ENCODE measurements at places on chromosomes 5 and 9.
A peak's percentile ranks its signal among the peaks of the same experiment; 100 is the strongest.

DNA sequence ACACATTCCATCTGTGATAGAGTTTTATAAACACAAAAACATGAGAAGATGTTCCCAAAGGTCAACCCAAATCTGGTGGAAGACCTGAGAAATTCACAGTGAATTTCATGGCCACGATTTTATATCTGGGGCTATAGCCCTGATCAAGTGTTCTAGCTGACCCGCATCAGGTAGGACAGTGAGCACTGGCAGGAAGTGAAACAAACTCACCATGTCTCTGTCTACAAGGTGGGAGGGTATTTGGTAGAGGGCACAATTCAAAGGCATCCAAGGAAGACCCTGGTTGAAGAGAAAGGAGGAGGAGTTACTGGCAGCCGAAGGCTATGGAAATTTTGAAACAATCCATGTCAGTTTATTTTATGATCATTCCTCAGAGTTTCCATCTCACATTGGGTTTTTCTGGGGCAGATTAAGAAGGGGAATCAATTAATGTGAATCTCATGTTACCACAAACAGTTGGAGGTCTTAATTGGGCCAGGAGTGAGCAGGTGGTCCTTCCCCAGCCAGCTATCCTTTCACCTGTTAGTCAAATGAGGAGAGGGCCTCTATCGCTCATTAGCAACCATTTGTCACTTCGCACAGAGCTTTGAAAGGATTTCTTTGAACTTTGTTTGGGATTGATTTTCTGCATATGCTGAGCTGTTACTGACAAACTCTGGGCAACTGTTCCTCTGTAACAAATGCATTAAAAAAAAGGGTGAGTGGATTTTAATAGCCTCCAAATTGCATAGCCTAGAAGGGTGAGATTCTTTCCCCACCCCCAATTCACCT lies 612.0 kb upstream of the CLINT1 start:
- no peak for DNase-seq

- DNase-seq = no peak
These were observed 387.1 kb downstream of the PDE4D start for GRCh38 chr5:59506285-59506877.

DNA sequence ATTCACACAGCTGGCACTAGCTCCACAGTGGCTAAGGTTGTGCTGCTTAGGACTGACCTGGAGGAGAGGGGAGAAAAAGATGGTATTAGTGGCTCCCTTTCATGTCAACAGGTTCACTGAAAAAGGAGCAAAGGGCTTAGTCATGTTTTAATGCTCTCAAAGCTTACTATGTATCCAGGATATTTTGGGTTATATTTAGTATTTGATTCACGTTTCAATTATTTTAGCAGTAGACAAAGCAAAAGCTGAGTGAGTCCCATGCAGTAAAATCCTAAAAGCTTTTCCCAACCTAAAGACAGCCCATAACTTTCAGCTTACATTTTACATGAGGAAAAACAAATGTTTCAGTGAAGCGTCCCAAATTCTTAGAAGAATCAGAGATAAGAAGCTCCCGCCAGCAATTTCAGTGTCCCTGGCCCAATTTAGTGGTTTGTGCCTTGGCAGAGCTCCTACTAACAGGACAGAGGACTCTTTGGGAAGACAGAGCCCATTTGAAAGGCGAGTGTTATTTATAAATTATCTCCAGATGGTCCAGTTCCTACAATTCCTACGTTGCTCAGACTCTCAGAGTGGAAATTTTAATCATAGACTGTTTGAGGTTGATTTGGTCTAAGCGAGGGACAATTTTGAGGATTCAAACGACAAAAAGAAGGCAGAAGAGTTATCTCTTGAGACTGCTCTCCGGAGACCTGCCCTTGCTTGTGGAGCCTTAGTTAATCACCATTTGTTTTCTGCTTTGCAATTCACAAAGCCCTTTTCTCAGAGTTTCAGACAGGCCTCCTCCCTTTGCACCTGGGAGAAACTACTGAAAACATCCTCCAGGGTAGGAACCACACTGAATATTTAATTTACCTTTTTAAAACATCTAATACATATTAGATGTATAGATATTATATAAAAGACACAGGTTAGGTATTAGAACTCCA lies 225.0 kb upstream of the ANKRD55 start:
- DNase-seq = no peak

GRCh38 chr9:97272072-97272471 lies 35.4 kb upstream of the CCDC180 start:
- DNase-seq = no peak

GRCh38 chr9:97572892-97573365 lies 60.2 kb downstream of the TSTD2 start:
- DNase-seq = no peak

GRCh38 chr9:14318361-14318760 lies 4.4 kb upstream of the NFIB start:
- DNase-seq = no peak

DNA sequence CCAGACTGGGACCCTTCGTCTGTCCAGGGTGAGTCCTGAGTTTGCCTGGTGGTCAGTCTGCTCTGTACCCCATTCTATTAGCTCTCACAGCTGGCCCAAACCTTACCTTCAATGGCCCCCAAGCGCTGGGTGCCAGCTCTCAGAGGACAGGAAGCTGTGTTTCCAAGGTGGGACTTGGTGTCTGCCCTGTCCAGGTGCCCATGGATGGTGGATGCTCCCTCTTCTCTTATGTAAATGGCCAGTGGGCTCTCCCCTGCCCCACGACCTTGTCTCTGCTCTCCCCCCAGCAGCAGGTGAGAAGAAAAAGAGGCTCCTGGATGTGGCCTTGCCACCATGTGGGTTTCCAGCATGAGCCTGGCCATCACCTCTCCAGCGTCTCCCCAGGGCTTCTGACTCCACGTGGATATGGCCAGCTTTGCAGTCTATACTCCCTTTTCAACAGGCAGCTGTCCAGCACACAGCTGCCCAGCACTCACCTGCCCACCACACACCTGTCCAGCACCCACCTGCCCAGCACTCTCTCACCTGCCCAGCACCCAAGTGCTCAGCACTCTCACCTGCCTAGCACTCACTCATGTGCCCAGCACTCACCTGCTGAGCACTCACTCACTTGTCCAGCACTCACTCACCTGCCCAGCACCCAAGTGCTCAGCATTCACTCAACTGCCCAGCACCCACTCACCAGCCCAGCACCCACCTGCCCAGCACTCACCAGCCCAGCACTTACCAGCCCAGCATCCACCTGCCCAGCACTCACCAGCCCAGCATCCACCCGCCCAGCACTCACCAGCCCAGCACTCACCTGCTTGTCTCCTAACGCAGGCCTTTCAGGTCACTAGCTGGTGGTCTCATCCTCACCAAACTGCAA lies 136.2 kb upstream of the IRX2 start:
- no peak for DNase-seq

DNA sequence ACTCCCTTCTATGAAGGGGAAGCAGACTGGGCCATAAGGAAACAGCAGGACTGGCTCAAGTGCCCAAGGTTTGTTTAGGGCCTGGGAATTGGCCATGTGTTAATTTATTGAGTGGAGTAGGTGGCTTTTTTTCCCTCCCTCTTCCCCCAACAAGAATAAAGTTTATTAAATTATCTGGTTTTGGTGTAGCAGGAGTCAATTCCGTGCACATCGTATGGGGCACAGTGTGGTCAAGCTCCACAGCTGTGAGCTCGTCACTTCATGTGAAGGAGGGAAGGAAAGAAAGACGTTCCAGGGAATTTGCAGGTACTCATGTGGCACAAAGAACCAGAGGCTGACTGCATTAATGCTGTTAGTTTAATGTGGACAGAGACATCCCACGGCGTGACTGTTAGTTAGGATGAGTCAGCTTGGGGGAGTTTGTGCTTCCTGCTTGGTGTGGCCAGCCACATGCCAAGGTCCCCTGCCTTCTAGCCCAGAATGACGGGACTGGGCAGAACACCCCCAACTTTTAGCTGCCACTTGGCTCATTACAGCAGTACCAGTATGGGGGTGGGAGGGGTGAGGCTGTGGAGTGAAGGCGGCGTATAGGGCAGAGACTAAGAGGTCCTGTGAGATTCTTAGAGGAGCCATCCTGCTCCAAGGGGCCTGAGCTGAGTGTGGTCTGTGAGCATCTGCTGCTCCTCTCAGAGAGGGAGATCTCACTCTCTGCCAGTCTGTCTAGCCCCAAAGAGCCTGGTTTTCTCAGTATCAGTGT lies 33.2 kb downstream of the CSF1R start:
- DNase-seq = no peak

GRCh38 chr9:6827439-6828145 lies 69.8 kb downstream of the KDM4C start:
- no peak for DNase-seq

GRCh38 chr5:180852495-180852894 lies 8.6 kb downstream of the ZFP62 start:
- no peak for DNase-seq

- no peak for DNase-seq
These were observed 113.3 kb upstream of the GRAMD2B start for GRCh38 chr5:126309860-126310259.

GRCh38 chr5:85375525-85375924 lies 990.8 kb upstream of the EDIL3 start:
- no peak for DNase-seq

- no peak for DNase-seq
These were observed 86.0 kb downstream of the ANGPTL2 start for GRCh38 chr9:127036437-127036836.

DNA sequence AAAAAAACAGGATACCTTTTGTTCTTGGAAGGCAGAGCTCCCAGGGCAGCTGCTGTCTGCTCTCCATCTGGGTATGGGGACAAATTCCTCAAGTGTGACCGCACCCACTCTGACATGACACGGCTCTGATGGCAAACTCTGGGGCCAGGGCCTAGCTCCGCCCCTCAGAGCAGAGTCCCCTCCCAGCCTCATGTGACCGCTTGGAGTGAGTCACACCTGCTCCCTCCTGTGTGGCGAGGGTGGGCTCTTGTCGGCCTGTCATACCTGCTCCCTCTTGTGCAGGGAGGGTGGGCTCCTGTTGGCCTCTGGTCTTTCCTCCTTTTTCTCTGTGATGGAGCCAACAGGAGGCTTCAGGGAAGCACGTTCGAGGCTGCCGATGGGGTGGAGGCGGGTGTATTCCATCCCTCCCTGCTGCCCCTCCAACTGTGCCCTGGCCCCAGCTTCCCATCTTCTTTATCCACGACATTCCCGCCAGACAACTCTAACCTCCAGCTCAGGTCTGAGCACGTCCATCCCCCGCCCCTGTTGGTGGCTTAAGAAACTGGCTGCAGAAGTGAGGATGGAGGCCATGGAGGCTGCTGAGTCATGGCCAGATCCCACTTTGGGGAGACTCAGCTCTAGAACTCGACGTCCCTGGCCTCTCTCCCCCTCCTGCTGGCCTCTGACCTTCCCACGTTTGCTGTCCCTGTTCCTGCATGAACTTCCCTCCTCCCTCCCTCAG lies 65.3 kb downstream of the OLFM1 start:
- DNase-seq = no peak

DNA sequence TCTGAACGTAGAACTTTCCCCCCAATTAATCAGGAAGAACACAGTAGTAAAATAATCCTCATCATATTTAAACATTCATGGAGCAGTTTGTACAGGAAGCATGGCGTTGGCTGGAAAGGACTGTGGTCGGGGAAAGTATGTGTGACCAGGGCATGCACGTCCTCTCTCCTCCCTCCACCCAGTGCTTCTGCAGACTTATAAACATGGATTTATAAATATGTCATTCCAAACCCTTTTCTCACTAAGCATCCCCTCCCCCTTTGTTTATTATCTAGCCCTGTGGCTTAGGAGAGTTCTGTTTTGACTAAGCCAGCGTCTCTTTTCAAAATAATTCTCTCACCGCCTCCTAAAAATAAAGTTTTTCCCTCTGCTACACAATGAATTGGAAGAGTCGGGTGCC lies 70.4 kb upstream of the DAP start:
- DNase-seq = no peak

DNA sequence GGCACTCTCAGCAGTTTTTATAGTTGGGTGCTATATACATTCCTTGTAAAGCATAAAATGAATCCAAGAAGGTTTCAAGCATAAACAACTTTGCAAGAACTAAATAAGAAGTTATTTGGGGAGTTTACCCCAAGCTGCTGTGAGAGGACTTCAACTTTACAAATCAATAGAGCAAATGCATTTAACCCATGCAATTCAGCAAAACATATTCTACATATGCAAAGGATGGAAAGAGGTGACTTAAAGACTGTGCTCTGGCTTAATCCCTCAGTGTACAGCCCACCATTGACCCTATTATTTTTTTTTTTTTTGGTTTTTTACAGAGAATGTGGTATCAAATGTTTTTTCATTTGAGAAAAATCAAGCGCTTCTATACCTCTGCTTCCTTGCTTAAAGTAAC lies 736.5 kb downstream of the CETN3 start:
- DNase-seq = no peak

DNA sequence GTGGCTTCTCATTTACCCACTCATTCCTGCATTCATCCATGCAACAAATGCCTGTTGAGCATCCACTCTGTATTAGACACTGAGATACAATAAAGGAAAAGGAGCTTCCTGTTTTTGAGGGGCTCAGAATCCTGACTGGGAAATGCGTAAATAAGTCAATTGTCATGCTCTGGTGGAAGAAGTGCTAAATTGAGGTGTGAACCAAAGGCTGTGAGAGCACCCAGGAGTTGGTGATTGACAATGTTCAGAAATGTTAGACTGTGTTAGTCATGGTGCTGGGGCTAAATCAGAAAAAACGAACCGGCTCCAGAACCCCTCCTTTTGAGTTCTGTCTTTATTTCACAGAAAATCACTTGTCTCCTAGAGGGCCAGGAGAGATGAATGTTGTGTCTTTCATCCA lies 558.6 kb upstream of the SGCD start:
- DNase-seq = no peak

- no peak for DNase-seq
These were observed 16.8 kb upstream of the MAP3K1 start for GRCh38 chr5:56798521-56798920.

- DNase-seq = no peak
These were observed 189.7 kb upstream of the SGCD start for GRCh38 chr5:156137071-156137869.

- DNase-seq = no peak
These were observed 68.7 kb downstream of the NTNG2 start for GRCh38 chr9:132230605-132231004.

DNA sequence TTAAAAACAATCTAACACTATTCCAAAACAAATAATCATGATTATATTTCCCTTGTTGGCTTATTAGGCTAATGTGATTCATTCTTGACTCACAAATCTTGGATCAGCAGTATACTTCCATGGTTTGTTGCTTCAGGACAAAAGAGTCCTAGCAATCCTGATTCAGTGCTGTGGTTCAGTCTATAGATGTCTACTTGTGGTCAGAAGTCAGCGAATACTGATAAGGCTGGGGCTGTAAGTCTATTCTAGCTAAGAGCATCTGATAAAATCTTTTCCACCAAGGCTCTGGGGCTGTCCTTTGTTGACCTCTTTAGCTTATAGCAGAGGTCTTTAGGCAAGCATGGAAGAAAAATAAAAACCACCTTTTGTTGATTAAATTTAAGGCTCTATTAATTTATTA lies 4.4 kb upstream of the SMIM3 start:
- no peak for DNase-seq

GRCh38 chr5:15241216-15241821 lies 258.7 kb upstream of the FBXL7 start:
- DNase-seq = no peak

- peak; percentile 28 for DNase-seq
These were observed 20.1 kb downstream of the CXXC5 start for GRCh38 chr5:139668064-139668880.

- DNase-seq = no peak
These were observed 59.2 kb downstream of the ZDHHC21 start for GRCh38 chr9:14633906-14634565.

GRCh38 chr9:128340691-128341434 lies 536 bp downstream of the SLC27A4 start:
- DNase-seq = no peak

GRCh38 chr5:130836729-130837649 lies 328.1 kb downstream of the HINT1 start:
- DNase-seq = no peak

- DNase-seq = no peak
These were observed 178.0 kb downstream of the CEMIP2 start for GRCh38 chr9:71590362-71590761.
